Activated naive CD4-positive, alpha-beta T cell treated with Interleukin-2 at 50 U/mL for 16 hours (primary cell): ENCODE measurements at places on chromosomes 1 and 21.

DNA sequence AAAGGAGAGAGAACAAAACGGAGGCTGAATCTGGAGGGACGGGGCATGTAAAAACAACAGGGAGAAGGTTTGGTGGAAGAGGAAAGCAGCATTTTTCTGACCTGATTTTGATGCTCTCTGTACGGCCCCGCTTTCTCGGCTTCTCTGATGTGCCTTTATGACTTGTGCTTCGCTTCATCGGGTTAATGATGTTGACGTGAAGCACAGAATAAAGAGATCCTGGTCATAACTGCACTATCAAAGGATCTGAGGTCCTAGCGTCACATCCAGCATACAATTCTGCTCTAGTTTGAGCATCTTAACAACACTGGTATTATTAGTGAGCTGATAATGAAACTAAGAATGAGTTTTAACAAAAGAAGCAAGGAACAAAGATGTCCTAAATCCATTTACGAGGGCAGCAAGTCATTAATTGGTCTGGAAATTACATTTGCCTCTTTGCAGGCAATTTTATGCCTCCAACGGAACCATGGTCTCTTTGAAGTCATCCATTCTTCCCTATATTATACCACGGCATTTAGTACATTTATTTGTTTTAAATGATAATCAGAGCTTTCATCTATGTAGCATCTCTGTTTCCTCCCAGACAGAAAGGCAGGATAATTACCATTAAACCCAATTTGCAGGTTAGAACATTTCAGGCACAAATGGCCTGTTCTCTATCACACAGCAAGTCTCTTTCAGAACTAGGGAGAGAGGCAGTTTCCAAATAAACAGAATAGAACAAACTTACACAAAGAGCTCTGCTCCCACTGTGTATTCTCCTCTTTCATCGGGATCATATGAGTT, 45.3 kb upstream of the B3GALNT2 start:
- no peak for DNase-seq

- no peak for DNase-seq
These were observed 24.2 kb downstream of the TRABD2B start for GRCh38 chr1:47972864-47973432.

- no peak for DNase-seq
These were observed 65.8 kb downstream of the TRIM11 start for GRCh38 chr1:228340686-228341449.

GRCh38 chr1:30749691-30750583, 7.6 kb downstream of the LAPTM5 start:
- DNase-seq, result peak; percentile 62

DNA sequence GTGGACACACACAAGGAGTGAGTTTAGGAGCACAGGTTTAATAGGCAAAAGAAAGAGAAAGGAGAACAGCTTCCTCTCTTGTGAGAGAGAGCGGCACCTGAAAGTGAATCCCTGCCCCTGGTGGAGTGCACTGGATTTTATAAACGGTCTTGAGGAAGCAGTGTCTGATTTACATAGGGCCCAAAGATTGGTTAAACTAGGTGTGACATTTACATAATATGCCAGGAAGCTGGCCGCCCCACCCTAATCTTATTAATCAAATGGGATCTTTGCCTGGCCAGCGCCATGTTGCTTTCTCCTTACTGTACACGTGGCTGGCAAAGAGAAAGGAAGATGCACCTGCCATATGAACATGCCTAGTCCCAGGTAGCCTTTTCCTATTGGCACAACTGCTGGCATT, 38.7 kb downstream of the CFH start:
- DNase-seq, result no peak

DNA sequence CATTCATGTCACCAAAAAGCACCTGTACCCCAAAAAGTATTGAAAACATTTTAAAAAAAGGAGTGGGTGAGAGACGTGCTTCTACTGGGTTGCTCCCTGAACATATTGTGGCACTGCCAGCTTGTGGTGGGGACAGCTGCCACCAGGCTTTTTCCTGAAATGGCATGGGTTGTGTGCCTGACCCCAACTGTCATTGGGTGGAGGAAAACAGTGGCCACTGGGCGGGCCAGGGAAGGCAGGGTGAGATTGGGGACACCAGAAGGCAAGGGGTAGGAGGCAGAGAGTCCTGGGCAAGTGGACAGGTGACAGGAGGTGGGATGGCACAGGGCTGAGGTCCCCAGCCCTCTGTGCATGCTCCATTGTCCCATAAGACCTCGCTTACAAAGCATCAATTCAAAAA, 55.5 kb downstream of the TGFB2 start:
- DNase-seq, result no peak

DNA sequence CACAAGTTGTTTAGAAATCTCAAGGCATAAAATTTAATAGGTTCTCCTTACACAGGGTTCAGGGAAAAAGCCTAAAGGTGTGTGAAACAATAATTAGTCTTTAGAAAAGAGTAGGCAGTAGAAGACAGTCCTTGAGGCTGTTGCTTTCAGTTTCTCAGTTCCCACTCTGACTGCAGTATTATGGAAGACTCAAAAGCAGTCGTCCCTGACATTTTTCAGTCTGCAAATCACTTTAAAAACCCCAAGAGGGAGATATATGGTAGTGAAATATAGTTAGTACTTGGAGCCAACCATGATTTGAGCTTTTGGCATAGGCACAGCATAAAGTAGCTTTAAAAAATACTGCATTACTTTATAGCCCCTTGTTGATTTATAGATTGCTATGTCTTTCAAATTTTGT, 299.7 kb downstream of the OLFM3 start:
- no peak for DNase-seq

- DNase-seq, result no peak
These were observed 35.2 kb downstream of the CCN1 start for GRCh38 chr1:85615586-85616363.

GRCh38 chr1:111878649-111879048, 110.8 kb downstream of the KCND3 start:
- no peak for DNase-seq

- DNase-seq, result no peak
These were observed 306.3 kb upstream of the DUSP10 start for GRCh38 chr1:222048094-222048595.

- DNase-seq, result no peak
These were observed 4.4 kb downstream of the CHTOP start for GRCh38 chr1:153638261-153638660.

DNA sequence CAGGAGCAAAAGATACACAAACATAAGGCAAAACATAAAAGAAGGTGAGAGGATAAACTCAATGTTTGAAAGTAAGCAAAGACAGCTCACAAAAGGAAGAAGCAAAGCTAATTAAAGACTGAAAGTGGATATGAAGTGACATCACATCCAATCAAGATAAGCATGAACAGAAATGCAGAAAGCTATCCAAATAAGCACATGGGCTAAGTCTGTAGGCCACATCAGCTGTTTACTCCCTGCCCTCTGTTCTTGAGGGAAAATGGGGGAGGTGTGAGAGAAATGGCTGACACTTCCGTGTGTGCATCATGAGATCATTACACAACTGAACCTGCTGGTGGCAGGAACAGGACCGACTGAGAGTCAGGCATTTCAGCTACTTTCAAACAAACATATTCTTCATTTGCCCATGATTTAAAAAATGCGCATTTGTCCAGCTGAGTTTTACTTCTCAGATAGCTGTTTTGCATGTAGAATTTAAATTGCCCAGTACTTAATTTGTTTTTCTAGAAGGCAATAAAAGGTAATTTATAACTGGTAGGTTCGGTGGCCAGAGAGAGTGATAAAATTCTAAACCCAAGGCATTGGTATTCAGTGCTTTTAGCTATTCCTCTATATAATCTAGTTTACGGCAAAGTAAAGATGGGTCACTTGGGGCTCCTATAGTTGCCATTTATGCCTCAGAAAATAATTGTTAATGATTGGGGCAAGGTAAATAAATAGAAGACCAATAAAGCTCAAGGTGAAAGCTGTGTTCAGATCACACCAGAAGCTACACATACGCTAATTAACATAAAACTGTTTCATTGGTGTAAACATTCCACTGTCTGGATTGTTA, 27.2 kb upstream of the MAN1A2 start:
- DNase-seq, result no peak

DNA sequence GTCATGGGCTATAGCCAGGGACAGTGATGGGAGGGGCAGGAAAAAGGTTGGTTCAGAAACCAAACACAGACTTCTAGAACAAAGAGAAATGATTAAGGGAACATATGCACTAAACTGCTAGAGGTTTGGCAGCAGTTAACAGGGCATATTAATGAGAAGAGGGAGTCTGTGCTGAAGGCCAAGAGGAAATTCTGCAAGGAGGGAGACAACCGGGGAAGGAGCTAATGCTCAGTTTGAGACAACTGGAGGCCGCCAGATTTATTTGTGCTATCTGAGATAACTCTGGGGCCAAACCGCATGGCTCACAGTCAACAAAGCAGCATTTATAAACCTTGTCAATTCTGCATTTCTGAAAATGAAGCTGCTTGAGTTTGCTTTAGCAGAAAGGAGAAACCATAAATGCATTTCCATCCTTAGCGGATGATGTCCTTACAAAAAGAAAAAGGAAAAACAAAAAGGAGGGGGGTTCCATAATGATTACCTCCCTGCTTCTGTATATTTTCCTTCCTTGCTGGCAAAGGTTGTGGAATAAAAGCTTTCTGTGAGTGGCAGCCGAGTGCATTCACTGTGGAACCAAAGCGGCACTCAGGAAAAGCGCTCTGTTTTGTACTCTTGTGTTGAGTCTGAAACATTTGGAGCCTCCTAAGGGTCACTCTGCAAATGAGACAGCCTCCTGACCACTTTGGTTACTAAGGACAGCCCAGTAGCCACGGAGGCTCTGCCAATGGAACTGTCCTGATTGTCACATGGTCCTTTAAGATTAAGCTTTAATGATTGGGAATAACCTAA, 70.3 kb downstream of the SIM2 start:
- DNase-seq, result no peak

GRCh38 chr1:156748670-156749418, 2.6 kb downstream of the HDGF start:
- peak; percentile 15 for DNase-seq

GRCh38 chr1:243731974-243732625, 117.9 kb downstream of the AKT3 start:
- no peak for DNase-seq

DNA sequence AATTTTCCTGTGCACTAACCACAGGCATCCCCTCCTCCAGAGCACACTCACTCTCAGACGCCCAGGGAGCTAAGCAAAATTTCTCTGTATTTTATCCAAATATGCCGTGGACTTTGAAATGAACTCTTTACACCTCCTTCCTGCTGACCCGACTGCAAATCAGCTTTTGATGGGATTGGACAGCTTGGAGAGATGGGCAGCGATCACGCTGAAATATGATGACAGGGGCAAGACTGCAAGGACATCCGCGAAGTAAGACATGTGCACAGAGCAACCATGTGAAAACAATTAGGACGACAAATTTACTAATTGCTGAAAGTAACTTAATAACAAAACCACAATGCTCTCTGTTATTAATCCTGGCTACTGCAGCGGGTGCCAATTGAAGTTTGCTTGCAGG, 64.6 kb upstream of the CLDN14 start:
- no peak for DNase-seq

DNA sequence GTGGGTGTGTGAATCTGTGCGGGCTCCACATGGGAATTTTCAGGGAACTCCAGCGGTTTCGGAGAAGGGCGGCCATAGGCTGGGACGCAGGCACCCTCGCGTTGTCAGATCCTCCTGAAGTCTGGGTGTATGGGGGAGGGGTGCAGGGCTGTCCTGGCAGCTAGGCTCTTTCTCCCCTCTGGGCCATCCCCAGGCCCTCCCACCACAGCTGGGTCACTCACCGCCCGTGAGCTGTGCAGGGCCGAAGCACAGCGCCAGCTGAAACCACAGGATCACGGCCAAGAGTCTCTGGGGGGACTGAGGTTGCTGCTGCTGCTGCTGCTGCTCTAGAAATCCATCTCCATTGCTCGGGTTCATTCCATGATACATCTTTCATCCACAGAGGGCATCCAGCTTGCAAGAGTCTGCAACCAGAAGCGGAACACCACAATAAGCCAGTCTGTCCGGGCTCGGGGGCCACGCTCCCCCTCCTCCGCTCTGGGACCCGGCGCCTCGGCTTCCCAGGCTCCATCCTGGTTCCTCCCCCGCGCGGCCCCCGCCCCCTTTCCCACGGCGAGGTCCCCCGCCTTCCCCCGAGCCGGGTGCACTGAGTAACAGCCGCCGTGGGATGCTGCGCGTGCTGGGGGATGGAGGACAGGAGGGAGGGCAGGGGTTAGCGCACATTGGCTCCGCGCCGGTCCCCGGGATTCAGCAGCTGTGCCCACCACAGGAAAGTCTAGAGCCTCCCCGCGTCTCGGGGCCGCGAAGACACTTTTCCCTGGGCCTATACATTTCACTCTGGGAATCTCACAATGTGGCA, 720 bp downstream of the SUSD4 start:
- DNase-seq, result peak; percentile 39

DNA sequence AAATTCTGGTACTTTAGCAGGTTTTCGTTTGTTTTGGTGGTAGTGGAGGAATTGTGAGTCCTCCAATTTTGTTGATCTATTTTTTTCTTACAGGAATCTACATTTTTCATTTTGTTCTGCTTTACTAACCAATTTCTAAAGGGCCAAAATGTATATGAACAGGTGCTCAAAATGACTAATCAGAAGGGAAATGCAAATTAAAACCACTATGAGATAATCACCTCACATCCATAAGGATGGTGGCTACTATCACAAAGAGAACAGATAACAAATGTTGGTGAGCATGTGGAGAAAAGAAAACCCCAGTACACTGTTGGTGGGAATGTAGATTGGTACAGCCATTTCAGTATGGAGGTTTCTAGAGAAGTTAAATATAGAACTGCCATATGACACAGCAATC, 134.2 kb downstream of the LMO4 start:
- DNase-seq, result no peak

DNA sequence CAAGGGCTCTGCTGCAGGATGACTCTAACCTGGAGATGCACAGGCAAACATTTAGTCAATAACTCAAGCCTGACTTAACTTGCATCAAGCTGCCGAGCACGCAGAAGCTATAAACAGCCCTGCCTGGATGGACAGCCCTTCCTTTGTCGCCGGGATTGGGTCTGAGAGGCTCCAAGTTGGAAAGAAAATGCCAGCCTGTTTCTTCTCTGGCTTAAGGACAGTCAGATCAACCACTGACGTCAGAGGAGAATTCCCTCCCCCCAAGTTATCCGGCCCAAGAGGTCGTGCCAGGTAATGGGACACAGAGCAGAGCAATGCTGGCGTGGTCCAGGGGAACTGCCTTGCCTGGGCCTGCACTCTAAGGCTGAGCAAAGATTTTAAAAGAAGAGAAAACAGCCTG, 27.1 kb upstream of the LRRC38 start:
- no peak for DNase-seq

DNA sequence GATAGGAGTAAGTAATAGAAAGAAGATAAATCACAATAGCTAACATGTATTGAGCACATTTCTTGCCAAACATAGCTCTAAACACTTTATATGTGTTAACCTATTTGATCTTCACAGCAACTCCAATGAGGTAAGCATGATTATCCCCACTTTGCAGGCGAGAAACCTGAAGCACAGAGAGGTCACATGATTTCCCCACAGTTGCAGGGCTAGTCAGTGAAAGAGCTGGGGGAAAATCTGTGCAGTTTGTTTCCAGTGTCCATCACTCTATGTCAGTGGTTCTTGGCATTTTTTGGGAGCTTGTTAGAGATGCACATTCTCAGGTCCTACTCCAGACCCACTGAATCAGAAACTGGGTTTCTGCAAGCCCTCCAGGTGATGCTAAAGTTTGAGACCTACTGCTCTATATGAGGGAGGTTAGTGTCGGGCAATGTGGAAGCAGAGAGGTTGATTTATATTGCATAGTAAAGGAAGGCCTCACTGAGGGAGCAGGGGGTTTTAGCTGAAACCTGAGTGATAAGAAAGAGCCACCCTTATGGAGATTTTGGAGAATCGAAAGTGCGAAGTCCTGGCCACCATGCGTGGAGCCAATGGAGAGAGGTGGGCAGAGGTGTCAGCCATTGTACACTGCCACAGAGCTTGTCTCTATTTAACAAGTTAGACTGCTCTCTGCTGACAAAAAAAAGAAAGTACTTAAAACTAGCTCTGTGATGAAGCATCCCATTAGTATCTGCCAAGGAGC, 20.9 kb downstream of the MCOLN3 start:
- peak; percentile 24 for DNase-seq
